Stimulated activated CD8-positive, alpha-beta memory T cell treated with anti-CD3 and anti-CD28 coated beads, Interleukin-15, amount 100 ng/mL, for 48 hours (primary cell): ENCODE measurements at places on chromosomes 11 and 22.

DNA sequence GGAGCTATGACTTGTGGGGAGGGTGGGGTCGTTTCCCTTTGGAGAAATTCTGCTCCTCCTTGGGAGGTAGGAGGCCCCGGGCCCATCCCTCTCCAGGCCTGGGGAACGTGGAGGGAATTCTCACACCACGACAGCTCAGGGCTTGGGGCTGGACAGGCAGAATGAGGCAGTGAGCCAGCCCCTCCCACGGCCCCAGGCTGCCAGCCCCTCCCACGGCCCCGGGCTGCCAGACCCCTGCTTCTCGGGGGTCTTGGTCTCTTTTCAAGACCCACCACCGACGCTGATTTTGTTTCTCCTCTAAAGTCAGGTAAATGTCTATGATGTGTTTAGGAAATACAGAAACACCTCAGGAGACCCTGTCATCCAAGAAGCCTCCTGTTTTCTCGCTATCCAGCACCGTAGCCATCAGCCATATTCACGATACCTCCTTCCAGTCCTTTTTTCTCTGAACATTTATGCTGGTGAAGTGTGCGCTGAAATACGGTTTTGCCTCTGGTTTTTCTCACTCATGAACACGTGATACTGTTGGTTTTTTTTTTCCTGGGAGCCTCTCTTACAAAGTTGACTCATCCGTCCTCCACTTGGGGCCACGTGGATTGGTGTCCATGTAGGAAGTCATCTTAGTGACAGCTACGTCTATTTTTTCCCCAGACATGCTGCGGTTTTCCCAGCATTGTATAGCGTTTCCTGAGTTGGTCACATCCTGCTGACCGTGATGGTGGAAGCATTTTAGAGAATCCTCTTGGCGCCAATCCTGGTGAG is 1219.6 kb downstream of the BRD1 start:
- DNase-seq: no peak

- DNase-seq: no peak
Measured at GRCh38 chr22:35418731-35419130, 18.8 kb downstream of the MCM5 start.

- DNase-seq: no peak
Measured at GRCh38 chr11:12272821-12273617, 104.4 kb upstream of the PARVA start.

GRCh38 chr11:127126986-127127385 is 126.4 kb upstream of the KIRREL3 start:
- DNase-seq: no peak

DNA sequence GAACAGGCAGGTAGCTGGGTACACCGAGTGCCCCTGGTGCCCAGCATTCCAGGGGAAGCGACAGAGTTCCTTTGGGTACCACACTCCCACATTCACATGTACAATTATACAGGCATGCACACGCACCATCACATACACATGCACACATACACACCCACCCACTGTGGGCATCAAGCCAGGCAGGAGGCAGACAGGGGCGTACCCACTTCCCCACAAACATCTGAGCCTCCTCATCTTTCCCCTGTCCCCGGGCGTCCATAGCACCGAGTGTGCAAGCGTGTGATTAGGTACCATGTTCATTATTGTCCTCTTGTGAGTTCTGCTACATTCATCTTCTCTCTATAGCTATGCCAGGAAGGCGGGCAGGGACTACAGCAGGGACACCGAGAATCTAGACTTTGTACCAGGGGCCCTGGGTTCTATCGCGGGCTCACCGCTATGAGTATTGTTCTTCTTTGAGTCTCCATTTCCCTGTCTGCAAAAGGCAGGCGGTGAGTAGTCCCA is 2.1 kb upstream of the CARD10 start:
- no peak for DNase-seq

- no peak for DNase-seq
Measured at GRCh38 chr11:123111465-123111864, 49.5 kb upstream of the HSPA8 start.

- DNase-seq: no peak
Measured at GRCh38 chr22:38775656-38776055, 18.3 kb downstream of the DNAL4 start.

- no peak for DNase-seq
Measured at GRCh38 chr11:81303038-81303664, 1430.5 kb downstream of the FAM181B start.

DNA sequence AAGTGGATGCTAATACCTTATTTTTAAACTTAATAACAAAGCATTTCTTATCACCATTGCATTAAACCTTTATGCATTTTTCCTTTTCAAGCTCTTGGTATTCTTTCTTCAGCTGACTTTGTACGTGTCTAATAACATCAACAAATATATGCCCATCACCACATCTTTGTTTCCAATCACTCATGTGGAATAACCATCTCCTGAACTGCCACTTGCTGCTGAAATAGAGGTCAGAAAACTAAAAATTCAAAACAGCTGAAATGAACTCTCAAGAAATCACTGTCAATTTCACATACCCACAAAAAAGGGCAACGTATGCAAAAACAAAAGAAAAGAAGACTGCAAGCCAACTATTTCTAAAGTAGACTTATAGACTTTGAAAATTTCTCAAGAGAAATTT is 7.4 kb downstream of the MSANTD4 start:
- DNase-seq: no peak

- DNase-seq: no peak
Measured at GRCh38 chr11:114316980-114317786, 21.0 kb downstream of the NNMT start.

DNA sequence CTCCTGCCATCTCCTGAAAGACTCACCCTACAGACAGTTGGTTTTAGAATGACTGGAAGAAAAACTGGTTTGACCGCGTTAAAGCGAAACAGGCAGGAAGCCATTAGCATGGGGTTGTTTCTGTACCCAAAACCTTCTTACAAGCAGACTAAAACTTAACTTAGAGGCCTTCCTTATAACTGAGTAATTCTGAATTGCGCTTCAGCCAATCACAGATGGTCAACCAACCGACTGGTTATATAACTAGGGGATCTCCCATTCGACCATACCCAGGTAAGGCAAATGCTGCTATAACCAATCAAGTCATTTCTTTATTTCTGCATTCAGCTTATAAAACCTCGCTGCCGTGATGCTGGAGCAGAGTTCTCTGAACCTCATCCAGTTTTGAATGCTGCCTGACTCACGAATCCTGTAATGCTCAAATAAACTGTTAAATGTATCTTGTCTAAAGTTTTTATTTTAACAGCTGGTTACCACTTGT is 87.8 kb upstream of the DRD2 start:
- DNase-seq: no peak

- no peak for DNase-seq
Measured at GRCh38 chr22:48837341-48837935, 990.2 kb downstream of the BRD1 start.

- DNase-seq: no peak
Measured at GRCh38 chr22:44325718-44326490, 13.2 kb upstream of the SHISAL1 start.

- DNase-seq: no peak
Measured at GRCh38 chr11:39174965-39175364, 2284.5 kb downstream of the LRRC4C start.

- DNase-seq: no peak
Measured at GRCh38 chr11:121944556-121945230, 171.3 kb downstream of the BLID start.

DNA sequence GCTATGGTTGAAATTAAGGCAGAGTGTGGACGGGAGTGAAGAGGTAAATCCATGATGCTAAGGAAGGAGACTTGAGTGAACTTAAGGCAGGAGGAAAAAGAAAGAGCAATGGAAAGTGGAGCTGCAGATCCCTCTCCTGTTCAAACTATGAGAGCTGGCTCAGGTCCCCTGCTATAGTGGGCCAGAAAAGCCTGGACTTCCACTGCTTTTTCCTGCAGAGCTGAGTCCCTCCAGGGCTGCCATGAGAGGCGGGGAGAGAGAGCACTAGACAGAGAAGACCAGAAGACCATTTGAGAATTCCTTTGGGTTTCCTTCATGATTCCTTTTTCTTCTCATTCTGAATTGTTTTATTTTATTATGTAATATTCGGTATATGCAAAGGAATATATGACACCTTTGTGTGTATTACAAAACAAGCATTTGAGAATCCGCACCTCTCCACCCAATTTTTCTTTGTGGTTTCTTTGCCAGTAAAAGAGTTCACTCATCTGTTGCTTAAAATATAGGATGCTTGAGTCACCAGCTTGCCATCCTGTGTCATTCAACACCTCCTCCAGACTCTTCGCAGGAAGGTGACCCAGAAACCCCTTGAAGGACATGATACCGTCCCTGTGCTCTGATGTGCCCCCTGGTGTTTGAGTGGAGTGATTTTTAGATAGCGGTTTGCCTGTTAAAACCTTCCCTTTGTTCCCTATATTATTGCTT is 24.4 kb downstream of the SREBF2 start:
- DNase-seq: peak; percentile 78

DNA sequence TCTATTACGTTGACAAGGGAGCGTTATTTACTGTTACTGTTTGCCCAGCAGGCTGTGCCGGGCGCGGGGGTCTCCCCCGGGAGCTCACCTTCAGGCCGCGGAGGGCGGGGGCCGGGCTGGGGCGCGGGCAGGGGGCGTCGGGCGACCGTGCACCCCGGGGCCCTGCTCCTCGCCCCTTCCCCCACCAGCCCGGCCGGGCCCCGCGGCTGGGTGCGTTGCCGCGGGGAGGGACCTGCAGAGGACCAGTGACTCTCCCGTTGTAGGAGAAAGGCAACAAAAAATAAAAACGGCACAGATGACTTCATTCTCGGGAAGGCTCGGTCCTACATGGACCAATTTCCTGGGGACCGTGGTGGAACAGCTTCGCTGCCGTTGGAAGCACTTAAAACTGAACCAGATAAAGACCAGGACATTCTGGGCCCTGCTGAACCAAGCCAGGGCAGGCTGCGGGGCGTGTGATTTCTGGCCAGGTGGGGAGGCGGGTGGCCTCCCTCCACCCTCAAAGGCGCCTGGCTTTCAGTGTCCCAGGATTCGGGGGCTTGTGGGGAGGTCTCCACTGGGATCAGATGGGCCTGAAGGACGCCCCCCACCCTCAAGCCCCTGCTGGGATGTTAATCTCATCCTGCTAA is 57.4 kb downstream of the IGLL1 start:
- DNase-seq: no peak

- DNase-seq: no peak
Measured at GRCh38 chr11:101915791-101916291, 481 bp downstream of the ANGPTL5 start.

GRCh38 chr11:106231591-106231990 is 154.1 kb downstream of the AASDHPPT start:
- DNase-seq: no peak

DNA sequence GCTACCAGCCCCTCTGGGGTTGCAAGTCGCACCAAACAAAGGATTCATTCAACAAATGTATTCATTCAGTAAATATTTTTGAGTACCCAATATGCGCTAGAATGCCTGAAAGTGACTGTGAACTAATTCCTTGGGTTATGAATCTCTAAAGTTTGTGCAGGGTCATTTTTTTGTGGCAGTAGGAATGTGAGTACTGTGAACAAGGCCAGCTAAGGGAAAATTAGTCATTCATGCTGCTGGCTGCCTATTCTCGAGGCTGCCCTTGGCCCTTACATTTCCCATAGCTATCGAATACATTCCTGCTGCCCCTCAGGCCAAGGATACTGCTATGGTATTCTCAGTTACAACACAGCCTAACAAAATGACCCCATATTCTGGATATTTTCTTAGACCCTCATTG is 141.6 kb downstream of the TRPC6 start:
- no peak for DNase-seq

DNA sequence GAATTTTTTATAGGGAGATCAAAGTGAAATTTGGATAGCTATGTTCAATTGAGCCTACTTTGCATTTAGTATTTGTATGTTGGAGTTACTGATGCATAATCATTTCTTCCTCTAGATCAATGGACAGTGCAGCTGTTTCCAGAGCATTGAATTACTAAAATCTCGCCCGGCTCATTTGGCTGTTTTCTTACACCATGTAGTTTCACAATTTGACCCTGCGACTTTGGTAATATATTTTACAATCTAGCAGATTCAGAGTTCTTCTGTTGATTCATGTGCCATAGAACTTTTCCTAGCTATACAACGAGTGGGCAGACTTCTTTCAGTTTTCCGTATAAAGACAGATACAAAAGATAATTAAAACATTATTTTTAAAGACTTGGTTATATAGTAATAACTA is 70.0 kb upstream of the GRIK4 start:
- no peak for DNase-seq

- DNase-seq: no peak
Measured at GRCh38 chr11:111527279-111527678, 12.7 kb downstream of the HOATZ start.

DNA sequence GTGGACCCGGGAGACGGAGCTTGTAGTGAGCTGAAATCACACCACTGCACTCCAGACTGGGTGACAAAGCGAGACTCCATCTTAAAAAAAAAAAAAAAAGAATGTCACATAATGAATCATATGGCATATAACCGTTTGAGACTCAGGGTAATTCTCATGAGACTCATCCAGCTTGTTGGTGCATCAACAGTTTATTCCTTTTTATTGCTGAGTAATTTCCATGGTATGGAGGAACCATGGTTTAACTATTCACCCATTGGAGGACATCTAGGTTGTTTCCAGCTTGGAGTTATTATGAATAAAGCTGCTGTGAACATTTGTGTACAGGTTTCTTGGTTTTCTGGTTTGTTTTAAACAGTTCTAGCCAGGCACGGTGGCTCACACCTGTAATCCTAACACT is 25.3 kb downstream of the PPARA start:
- DNase-seq: no peak

- no peak for DNase-seq
Measured at GRCh38 chr11:111631666-111632039, 29.4 kb downstream of the SIK2 start.

DNA sequence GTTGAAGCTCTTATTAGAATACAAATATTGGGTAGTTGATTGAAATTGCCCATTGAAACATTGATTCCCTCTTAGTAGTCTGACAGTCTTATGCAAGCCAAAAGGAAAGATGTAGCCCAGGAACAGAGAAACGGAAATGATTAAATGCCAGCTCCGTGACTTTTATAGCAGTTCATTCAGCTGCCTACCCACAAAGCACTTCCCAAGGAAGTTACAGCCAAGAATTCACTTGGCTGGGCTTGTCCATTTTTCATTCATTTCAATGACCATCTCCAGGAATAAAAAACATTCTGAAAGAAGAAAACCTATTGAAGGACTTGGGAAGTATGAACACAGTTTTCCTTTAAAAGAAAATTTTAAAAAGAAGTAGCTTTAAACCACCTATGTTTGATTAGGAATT is 62.0 kb downstream of the NCAM1 start:
- no peak for DNase-seq

DNA sequence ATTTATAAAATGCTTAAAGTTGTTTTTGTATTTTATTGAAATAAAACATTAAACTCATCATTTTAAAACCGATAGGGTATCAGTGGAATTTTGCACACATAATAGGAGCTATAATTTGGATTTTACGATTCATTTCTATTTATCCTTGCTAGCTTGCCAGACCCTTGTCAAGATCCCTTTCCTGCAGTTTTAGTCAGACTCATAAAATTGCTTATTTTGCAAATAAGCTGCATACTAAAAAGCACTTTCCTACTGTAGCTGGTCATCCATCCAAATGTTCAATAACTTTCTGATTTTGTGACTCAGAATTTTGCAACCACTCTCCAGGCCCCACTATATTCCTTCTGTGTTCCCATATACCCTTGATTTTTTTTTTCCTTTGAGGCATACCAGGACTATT is 239.2 kb upstream of the CTSC start:
- no peak for DNase-seq
